Breast epithelium (tissue), 4 donors: ENCODE measurements at places on chromosomes 7 and 10.

- no peak for DNase-seq
Observed at GRCh38 chr10:123318516-123318915, 164.3 kb downstream of the BUB3 start.

DNA sequence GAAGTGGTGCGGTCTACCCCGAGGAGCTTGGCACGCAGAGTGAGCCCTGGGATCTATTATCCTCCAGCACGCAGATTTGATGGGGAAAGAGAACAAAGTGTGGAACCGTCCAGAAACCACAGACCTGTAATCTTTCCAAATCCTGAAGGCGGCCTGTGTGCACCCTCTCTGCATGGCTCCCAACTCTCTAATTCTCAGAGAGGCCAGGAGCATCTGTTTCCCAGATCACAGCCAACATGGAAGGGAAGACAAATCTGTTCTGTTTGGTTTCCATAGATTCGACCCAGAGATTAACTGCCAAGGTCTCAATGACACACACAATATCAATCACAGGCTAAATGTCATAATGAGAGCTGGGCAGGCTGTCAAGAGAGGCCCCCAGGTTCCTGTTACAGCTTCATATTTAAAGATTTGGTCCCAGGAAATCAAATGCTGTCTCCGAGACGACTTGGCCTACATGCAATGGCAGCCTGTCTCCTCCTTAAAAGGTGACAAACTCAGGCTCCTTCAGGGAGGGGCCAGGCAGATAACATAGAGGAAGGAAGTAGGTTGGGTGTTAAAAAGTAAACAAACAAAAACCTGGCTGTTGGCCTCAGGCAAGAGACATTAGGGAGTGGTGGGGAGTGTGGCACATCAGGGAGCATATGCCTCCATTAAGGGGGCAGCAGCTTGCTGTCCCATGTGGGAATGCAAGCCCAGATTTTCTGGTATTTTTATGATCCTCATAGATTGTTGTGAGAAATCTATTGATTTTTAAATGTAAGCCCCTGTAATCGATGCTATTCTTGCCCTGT is 48.8 kb upstream of the SAMD8 start:
- DNase-seq: peak; percentile 44

GRCh38 chr10:89029181-89029580 is 38.6 kb downstream of the FAS start:
- no peak for DNase-seq

DNA sequence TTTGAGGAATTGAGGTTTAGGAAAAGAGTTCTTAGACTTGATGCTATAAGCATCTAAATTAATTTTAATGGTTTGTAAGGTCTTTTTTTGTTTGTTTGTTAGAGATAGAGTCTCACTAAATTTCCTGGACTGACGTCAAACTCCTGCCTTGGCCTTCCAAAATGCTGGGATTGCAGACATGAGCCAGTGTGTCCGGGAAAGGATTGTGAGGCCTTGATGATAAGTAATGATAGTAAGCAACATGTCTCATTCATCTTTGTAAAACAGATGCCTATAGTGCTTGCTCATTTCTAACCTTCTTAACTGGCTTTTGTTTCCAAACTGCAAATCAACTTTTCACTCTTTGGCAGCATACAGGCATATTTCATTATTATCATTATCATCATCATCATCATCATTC is 176.0 kb upstream of the KCND2 start:
- DNase-seq: no peak

GRCh38 chr7:159098424-159098786 is 46.3 kb downstream of the VIPR2 start:
- no peak for DNase-seq

- no peak for DNase-seq
Observed at GRCh38 chr10:118950190-118950680, 79.3 kb upstream of the NANOS1 start.

DNA sequence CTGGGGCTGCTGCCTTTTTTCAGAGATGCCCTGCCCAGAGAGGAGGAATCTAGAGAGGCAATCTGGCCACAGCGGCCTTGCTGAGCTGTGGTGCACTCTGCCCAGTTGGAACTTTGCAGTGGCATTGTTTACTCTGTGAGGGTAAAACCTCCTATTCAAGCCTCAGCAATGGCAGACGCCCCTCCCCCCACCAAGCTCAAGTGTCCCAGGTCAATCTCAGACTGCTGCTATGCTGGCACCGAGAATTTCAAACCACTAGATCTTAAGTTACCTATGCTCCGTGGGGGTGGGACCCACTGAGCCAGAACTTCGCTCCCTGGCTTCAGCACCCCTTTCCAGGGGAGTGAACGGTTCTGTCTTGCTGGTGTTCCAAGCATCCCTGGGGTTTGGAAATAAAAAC is 77.2 kb downstream of the EXOC4 start:
- DNase-seq: no peak

DNA sequence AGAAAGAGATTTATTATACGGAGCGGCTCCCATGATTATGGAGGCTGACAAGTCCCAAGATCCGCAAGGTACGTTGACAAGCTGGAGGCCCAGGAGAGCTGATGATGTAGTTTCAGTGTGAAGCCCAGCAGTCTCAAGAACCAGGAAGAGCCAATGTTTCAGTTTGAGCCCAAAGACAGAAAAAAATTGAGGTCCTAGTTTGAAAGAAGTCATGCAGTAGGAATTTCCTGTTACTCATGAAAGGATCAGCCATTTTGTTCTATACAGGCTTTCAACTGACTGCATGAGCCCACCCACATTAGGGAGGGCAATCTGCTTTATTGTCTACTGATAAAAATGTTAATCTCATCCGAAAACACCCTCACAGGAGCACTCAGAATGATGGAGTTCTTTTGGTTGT is 51.5 kb downstream of the CCDC71L start:
- DNase-seq: no peak

DNA sequence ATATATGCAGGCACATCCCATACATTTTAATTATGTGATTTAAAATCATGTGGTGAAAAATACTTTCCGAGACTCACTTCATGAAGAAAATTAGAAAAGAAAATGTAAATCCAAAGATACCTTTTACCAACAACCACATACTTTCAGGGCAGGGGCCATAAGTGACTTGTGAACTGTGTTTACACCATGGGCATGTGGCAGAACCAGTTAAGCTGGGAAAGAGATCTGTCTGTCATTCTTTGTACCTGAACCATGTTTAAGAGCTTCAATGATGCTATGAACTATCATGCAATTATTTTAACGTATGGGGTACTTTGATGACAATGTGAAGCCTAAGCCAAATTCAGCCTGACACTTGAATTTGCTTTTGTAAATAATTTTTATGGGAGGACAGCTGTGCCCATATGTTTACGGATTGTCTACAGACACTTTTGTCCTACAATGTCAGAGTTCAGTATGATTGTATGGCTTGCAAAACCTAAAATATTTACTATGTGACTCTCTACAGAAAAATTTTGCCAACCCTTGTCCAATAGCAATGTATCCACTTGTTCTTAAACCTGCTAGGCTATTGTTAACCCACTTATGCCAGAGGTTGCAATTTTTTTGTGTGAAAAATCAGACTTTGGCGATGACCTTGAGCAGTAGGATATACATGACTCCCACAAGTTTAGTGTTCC is 654.6 kb downstream of the TNS3 start:
- DNase-seq: no peak
